Cardiac muscle cell (in vitro differentiated cells and primary cell): ENCODE measurements at places on chromosomes 13 and 19. TPM values are rescaled to one million over a fixed set of nuclear protein-coding genes. Genes with fewer than 3 reads are reported as not detected.

GRCh38 chr19:18044825-18045304, 36.9 kb downstream of the ARRDC2 start:
- DNase-seq = peak; percentile 76

- DNase-seq = no peak
These were observed 6.1 kb downstream of the SMG9 start for GRCh38 chr19:43748685-43749084.

DNA sequence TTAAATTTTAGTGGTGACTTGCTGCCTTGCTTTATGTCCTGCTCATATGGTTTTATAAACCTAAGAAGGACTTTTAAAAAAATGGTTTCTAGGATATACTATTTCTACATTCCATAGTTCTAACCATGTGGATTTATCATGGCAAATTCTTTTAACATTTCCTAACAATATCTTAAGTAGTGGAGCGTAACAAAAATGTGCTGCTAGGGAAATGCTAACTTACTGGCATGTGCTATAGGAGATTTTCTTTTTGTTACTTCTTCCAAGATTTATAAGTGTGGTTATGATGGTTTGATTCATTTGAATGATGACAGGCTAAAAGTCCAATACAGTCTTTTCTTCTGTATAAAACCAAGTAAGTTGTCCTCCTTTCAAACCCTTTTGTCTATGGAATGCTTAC, 713.7 kb downstream of the SLITRK1 start:
- DNase-seq = peak; percentile 9

GRCh38 chr13:101618440-101619187, 166.1 kb downstream of the ITGBL1 start:
- no peak for DNase-seq

The ZNF765 gene
- polyA plus RNA-seq = 6.4 and 14.1 TPM in 2 replicates

The COX6B2 gene
- polyA plus RNA-seq = 0.06 and 0.17 TPM in 2 replicates
